ENCODE measurements at places on chromosomes 2 and 18.
A peak's percentile ranks its signal among the peaks of the same experiment; 100 is the strongest.

DNA sequence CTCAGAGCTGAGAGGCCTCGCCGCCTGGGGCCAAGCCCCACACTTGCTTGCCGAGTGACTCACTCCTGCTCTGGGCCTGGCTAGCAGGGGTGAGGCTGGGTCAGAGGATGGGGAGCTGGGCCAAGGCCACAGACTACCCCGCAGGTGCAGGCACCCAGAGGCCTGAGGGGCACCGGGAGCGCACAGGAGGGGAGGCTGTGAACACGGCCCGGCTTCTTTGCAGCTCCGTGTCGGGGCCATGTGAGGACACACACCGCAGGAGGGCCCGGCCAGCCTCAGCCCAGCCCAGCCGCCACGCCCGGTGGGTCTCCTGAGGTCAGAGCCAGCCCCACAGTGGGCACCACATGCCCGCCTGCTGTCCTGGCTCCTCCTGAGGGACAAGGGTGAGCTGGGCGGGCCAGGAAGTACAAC is 8.4 kb downstream of the GPC1 start:
- no peak for DNase-seq

DNA sequence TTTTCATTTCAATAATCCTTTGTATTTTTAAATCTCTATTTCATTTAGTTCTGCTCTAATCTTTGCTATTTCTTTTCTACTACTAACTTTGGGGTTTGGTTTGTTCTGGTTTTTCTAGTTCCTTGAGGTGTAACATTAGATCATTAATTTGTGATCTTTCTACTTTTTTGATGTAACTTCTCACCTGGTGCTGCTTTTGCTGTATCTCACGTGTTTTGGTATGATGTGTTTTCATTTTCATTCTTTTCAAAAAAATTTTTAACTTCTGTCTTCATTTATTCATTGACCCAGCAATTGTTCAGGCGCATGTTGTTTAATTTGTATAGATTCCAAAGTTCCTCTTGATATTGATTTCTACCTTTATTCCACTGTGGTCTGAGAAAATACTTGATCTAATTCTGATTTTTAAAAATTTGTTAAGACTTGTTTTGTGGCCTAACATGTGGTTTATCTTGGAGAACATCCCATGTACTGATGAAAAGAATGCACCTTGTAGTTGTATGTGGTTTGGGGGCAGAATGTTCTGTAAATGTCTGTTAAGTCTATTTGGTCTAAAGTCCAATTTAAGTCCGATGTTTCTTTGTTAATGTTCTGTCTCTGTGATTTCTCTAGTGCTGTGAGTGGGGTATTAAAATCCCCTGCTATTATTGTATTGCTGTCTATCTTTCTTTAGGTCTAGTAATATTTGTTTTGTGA is 17.3 kb upstream of the MALT1 start:
- no peak for DNase-seq

- no peak for DNase-seq
Measured at GRCh38 chr2:19541884-19542283, 183.5 kb upstream of the OSR1 start.

- no peak for DNase-seq
Measured at GRCh38 chr2:6723865-6724604, 141.7 kb downstream of the CMPK2 start.

DNA sequence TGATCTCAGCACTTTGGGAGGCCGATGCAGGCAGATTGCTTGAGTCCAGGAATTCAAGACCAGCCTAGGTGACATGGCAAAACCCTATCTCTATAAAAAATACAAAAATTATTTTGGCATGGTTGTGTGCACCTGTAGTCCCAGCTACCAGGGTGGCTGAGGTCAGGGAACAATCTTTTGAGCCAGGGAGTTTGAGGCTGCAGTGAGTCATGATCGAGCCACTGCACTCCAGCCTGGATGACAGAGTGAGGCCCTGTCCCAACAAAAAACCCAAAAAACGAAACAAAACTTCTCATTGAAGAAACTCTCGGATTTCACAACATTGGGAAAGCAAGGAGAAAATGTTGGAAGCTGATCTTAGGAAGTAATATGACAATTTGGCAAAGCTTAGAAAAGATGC is 317.3 kb upstream of the MGAT5 start:
- no peak for DNase-seq

DNA sequence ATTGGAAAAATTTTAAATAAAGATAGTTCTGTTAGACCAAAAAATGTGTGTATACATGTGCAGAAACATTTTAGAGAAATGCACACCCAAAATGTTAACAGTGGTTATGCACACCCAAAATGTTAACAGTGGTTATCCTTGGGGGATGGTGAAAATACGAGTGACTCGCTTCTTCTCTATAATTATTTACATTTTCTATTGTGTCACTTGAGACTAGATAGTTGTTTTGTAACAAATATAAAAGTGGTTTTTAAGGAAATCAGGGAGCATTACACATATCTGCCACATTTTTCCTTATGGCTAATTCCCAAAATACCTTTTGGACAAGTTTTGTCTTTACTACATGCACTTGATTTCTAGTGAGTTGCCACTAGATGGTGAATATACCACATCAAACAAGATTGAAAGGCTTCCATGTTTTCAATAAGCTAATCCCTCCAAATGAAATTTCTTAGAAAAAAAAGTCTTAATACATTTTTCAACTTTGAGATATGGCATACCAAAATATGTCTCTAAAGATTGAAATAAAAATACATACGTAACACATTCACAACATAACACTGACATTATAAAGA is 9.0 kb upstream of the HIBCH start:
- no peak for DNase-seq

DNA sequence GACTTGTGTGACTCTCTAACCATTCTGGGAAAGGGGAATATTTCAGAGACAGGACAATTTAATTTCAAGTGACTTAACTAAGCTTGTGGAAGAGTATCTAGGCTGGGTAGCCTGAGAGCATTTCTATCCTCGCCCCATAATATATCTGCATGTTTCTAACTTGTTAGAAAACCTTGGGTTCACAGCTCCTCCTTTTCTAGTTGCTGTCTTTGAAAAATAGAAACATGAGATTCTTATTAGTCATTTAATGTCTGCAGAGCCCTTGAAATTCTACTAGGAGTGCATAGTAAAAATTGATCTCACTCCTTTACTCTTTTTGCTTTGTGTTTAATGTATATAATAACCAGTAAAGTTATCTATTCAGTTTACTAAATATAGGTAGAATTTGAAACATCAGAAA is 22.4 kb downstream of the CTLA4 start:
- no peak for DNase-seq

GRCh38 chr2:219598308-219599078 is 836 bp downstream of the STK11IP start:
- no peak for DNase-seq

- no peak for DNase-seq
Measured at GRCh38 chr2:58899692-58900091, 658.6 kb upstream of the FANCL start.

DNA sequence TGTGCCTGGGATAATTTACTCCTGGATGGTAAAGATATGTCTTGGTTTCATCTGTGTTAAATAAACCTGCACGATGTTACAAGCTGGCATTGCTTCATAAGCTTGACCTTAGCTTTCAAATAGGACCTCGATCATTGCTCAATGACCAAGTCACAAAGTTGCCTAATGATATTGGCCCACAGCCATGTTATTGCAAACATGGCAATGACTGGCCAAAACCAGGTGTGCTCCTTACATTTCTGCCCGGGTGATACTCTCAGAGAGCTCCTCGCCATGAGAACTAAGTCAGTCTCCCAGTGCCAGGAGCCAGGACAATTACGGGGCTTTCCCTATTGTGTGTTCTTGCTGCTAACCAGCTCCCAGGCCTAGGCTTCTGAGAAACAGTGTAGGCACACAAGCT is 72.5 kb upstream of the CYP1B1 start:
- DNase-seq, result no peak

GRCh38 chr2:128732976-128733431 is 414.3 kb upstream of the HS6ST1 start:
- no peak for DNase-seq

- DNase-seq, result no peak
Measured at GRCh38 chr18:63892566-63892965, 5.1 kb downstream of the SERPINB2 start.

GRCh38 chr2:42102024-42102590 is 54.3 kb downstream of the PKDCC start:
- DNase-seq, result peak; percentile 93

GRCh38 chr2:27863146-27863545 is 27.0 kb downstream of the RBKS start:
- DNase-seq, result no peak

DNA sequence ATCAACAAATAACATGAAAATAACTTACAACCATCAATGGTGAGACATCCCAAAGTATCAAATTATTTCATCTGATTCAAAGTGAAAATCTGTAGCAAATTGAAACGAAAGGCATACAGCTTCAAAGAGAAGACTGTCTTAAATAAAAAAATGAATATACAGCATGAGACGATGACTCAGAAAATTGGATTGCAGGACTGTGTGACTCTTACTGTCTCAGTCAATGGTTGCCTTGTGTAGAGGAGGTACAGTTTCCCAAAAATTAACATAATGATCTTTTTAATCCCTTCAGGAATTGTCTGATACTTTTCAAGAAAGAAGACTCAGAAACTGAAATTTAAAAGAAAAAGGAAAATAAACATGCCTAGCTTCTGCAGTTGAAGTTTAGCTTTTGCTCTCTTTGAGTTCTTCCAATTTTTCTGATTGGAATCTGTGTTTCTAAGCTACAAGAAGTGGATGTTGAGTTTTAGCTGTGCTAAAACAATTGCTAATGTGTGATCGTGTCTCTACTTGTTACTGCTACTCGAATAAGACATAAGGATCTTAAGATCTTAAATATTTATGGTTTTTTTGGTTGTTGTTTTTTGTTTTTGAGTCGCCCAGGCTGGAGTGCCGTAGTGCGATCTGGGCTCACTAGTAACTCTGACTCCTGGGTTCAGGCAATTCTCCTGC is 41.1 kb upstream of the EPB41L3 start:
- DNase-seq, result no peak

DNA sequence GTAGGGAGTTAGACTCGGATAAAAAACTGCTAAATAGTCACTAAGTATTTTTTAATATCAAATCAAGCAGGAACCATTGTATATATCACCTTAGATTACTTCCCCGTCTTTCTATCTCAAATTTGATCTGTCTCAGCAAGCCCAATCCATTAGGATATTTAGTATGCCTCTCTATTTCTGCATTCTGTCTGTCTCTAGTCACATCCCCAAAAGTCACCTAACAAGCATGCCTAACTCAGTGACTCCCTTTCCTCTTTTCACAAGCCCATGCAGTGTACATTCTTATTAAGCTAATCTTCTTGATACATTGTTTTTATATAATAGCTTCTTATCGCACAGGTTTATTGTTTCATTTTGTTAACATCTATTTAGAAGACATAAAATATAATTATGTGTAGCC is 57.8 kb downstream of the PDE1A start:
- DNase-seq, result no peak

DNA sequence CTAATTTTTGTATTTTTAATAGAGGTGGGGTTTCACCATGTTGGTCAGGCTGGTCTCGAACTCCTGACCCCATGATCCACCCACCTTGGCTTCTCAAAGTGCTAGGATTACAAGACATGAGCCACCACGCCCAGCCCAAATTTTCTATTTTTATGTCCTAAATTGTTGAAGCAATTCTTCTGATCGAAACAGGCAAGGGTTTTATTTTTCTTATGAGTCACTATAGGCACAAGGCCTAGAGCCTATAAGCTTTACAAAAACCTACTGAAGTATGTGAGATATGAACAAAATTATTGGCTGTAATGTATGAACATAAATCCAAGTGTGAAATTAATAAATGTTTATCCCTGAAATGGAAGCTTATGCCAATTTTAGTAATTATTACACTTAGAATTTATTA is 464.2 kb upstream of the NRP2 start:
- no peak for DNase-seq

GRCh38 chr2:110101280-110101844 is 14.3 kb downstream of the MALL start:
- DNase-seq, result peak; percentile 8

GRCh38 chr2:10230499-10230898 is 72.2 kb upstream of the HPCAL1 start:
- no peak for DNase-seq

DNA sequence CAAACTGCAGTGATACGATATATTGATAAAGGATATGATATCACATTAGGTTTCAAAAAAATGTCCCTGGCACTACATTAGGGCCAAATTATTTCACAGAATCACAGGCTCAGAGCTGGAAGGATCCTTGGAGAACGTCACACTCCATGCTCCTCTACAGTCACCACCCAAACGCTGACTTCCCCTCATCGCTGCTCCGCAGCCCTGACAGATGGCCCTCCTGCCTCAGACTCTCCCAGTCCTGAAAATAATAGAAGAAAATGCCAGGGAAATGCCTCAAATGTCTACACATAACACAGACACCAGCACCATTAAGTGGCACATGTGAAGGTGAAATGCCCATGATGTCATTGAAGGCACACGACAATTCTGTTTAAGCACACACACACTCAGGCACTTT is 72.0 kb downstream of the ZNF521 start:
- DNase-seq, result no peak

DNA sequence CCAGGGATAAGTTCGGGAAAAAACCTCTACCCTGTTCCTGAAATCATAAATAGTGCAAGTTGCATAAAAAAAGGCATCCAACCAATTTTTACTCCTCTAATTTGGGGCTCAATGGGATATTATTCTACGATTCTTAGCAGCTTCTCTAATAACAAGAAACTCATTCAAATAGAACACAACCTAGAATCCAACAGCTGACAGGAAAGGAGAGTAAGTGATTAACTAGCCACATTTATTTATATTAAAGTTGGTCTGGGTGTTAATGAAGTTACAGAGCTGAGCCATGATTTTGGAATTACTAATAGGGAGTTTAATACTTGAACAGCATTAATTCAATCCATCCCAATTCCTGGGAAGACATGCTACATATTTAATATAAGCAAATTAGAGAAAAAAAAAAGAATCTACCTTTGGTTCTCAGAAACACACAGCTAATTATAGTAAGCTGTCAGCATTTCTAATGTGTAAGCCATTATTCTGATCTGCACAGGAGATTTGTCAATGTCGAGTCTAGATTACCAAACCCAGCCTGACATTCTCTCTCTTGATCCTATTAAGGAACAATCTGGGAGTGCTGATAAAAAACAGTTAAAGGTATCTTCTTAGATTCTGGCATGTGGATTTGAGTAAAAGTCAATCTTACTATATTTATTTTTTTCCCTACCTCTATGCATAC is 267.7 kb downstream of the NBAS start:
- no peak for DNase-seq

- no peak for DNase-seq
Measured at GRCh38 chr2:172931256-172931894, 144.3 kb upstream of the MAP3K20 start.

- no peak for DNase-seq
Measured at GRCh38 chr18:26181343-26181826, 44.9 kb upstream of the TAF4B start.
